ENCODE measurements at places on chromosomes 2 and 18. TPM values are rescaled to one million over a fixed set of nuclear protein-coding genes. Genes with fewer than 3 reads are reported as not detected.

DNA sequence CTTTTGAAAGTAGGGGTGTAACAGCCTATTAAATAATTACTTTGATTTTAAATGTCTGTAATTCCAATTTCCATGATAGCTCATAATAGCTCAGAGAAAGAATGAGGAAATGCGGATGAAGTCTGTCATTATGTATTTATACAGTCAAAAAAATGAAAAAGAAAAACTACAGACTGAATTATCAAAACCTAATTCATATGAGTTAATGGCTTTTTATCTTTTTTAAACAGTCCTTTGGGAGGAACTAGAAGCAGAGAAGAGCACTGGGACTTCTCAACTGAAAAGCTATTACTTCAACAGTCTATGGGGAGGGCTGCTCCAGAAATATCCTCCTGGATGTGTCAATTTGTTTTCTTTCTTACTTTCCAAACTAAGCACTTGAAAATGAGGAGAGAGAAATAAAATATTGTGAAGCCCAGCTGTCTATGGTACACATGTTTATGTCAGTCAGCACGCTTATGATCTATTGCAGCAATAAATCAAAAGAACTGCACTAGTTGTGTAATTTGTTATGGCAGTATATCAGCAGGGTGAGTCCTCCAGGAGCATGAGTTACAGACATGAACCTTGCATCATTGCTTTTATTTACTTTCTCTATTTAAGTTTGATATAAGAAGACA is 1550.2 kb downstream of the LRP1B start:
- no peak for DNase-seq

- peak; percentile 66 for DNase-seq
Observed at GRCh38 chr2:25673300-25674076, at the start of gene DTNB. Gene DTNB, minus strand, starts transcription at chr2:25673577. Its CDS starts 20,917 bp downstream, at chr2:25652660.

- no peak for DNase-seq
Observed at GRCh38 chr2:17156086-17156485, 362.2 kb downstream of the RAD51AP2 start.

- no peak for DNase-seq
Observed at GRCh38 chr2:238498691-238499295, 72.1 kb downstream of the ASB1 start.

DNA sequence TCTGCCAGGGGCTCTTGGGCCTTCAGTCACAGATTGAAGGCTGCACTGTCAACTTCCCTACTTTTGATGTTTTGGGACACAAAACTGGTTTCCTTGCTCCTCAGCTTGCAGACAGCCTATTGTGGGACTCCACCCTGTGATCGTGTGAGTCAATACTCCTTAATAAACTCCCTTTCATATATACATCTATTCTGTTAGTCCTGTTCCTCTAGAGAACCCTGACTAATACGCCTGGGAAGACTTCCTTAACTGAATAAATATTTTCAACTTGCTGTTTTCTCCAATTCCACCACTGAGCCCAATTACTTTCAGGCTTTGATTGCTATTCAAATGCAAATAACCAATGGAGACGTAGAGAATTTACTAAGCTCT is 61.4 kb upstream of the CCDC195 start:
- no peak for DNase-seq

DNA sequence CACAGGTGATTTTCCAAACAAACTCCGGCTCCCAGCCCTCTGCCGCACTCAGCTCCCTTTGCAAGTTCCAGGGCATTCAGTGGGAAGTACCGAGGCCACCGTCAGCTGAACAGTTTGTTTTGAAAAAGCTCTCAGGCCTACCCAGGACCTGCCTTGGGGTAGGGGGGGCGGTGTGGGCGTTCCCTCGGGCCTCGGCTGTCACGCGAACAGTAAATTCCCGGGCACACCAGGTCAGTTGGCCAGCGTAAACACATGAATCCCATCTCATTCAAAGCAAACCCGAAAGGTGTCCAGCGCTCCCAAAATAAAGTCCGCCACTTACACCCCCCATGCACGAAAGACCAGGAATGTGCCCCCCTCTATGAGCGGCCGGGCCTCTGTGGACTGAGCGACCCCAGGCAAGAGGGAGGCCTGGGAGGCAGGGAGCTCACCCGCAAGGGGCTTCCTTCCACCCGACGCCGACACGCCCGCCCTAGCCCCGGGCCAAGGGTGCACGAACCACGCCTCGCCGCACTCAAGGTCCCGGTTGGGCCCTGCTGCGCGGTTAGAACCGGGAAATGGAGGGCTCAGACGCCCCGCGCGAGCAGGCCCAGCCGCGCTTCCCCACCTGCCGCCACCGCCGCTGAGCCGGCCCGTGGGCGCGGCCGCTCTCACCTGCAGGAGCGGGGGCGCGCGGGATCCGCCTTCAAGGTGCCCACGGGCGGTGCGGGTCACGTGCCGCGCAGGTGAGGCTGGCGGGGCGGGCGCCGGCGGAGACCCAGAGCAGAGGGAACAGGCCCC is at the start of gene WDSUB1:
Gene WDSUB1, minus strand, starts transcription at position 775 of the 780 bp plus-strand sequence. CDS start 3,634 bp downstream, outside the sequence.
- peak; percentile 51 for DNase-seq

GRCh38 chr18:79884294-79884962 is 67.0 kb downstream of the SLC66A2 start:
- DNase-seq = no peak

DNA sequence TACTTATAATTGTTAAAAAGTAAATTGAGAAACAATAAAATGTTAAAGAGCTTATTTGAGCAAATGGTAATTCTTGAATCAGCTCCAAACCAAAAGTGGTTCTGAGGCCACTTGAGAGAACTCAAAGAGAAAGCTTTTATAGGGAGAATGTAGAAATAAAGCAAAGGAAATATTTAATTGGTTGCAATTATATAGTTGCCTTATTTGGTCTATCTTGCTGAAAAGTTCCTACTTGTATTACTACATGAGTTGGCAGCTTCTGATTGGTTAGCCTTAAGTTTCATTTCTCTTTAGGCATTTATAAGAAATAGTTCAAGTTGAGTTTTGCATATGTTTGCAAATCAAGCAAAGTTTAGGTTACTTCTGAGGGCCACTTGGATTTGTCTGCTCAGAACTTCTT is 38.1 kb downstream of the SCN2A start:
- no peak for DNase-seq

GRCh38 chr2:160941290-160941846 is 218.9 kb upstream of the TANK start:
- DNase-seq = no peak

GRCh38 chr2:199659207-199659606 is 191.8 kb downstream of the FTCDNL1 start:
- DNase-seq = peak; percentile 27

GRCh38 chr2:223784221-223784772 is 53.1 kb downstream of the AP1S3 start:
- DNase-seq = no peak

DNA sequence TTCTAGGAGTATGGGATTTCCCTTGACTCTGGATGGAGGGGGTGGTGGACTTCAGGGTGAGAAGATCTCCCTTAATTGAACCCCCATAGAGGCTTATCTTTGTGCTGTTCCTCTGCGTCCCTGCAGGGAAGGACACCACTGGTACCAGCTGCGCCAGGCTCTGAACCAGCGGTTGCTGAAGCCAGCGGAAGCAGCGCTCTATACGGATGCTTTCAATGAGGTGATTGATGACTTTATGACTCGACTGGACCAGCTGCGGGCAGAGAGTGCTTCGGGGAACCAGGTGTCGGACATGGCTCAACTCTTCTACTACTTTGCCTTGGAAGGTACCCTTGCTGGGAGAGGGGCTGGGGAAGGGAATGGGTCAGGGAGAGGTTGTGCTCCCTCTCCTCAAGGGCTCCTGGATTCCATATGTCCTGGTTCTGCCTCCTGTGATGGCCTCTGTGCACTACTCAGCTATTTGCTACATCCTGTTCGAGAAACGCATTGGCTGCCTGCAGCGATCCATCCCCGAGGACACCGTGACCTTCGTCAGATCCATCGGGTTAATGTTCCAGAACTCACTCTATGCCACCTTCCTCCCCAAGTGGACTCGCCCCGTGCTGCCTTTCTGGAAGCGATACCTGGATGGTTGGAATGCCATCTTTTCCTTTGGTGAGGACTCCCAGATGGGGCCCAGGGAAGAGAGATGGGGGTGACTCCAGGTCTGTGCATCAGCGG is 19.3 kb downstream of the PRKAG3 start:
- DNase-seq = no peak

DNA sequence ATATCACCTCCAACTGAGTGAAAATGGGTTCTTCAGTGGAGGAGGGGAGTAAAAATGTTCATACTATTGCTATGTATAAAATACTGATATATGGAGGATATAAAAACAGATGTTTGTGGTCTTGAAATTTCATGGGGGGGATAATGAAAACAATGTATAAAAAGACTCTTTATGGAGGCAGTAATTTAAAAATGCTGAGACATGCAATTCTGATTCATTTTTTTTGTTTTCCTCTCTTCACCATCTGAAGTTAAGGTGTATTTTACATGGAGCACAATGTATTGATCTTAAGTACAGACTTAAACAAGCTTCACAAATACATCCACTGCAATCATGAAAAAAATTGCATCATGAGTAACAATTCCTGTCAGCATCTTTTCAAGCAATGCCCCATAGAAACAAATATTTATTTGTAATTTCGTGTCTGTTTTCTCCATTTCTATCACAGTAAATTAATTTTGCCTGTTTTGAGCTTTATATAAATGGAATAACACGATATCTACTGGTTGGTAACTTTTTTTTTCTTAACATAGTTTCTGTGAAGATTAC is 393.2 kb upstream of the ZNF804A start:
- no peak for DNase-seq

DNA sequence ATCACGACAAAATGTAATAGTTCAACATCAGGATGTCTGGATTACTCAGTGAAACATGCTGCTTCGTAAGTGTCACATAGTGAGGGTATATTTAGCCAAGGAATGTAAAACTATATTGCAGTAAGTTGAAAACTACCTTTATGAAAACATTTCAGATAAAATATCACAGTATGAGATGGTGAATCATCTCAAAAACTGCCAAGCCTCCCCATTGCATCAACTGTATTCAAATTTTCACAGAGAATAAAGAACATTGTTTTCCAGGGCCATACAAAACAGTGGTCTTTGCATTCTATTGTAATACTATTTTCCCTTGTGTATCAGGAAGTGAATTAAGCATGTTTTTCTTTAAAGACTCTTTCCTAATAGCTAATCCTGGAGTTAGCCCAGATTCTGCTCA is 47.6 kb upstream of the MSTN start:
- DNase-seq = no peak

DNA sequence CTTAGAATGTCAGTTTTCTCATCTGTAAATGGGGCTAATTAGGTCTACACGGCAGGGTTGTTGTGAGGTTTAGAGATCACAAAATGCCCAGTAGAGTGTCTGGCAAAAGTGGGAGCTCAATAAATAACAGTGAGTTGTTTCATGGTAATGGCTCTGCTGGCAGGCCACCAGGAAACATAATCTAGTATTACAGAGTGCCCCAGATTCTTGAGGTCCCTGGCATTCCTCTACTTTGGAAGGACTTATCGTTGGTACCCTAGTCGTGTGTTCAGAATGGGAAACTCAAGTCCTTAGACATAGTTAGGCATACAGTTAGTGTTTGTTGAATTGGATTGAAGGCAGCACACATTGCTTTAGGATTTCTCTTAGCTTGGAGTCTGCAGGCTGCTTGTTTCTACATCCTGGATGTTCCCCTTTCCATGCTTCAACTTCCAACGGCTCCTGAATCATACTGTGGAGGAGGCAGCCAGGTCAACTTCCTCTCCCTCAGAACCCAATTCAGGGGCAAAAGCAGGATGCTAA is 161.5 kb upstream of the FOSL2 start:
- no peak for DNase-seq

- no peak for DNase-seq
Observed at GRCh38 chr2:105712166-105712915, 32.4 kb upstream of the NCK2 start.

- no peak for DNase-seq
Observed at GRCh38 chr18:44871771-44872170, 191.1 kb downstream of the SETBP1 start.

GRCh38 chr2:237073552-237073951 is 12.1 kb upstream of the COPS8 start:
- DNase-seq = no peak

GRCh38 chr2:127069003-127069402 is 38.0 kb downstream of the BIN1 start:
- no peak for DNase-seq

- no peak for DNase-seq
Observed at GRCh38 chr2:220279372-220279771, 651.9 kb downstream of the SLC4A3 start.

DNA sequence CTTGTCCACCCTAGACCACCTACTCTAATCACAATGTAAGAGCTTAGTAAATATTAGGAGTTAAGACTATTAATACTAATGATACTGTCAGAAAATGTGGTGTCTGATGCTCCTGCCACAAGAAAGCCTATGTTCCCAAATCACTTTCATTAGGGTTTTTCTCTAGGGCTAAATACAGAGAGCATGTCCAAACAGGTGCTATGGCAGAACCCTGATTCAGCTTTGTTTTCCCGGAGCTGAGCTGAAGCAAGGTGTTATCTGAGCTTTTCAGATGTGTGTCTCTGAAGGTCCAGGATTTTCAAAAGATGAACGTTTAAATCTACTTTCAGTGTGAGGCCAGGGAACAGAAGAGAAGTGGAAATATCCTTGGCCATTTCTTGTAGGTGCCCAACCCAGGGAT is 40.6 kb downstream of the CPO start:
- DNase-seq = no peak

GRCh38 chr2:24365051-24365450 is 4.7 kb upstream of the ITSN2 start:
- DNase-seq = peak; percentile 38

DNA sequence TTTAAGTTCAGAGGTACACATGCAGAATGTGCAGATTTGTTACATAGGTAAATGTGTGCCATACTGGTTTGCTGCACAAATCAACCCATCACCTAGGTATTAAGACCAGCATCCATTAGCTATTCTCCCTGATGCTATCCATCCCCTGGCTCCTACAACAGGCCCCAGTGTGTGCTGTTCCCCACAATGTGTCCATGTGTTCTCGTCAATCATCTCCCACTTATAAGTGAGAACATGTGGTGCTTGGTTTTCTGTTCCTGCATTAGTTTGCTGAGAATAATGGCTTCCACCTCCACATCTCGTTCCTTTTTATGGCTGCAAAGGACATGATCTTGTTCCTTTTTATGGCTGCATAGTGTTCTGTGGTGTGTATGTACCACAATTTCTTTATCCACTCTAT is 75.8 kb downstream of the SUCLG1 start:
- DNase-seq = no peak

REG3A gene
- not detected for polyA plus RNA-seq

ERFE gene
- 13.7 TPM for polyA plus RNA-seq

FBLN7 gene
- polyA plus RNA-seq = 12.2 TPM

COLEC11 gene
- 0.41 TPM for polyA plus RNA-seq

RAPGEF4 gene
- polyA plus RNA-seq = 2.7 TPM

POTEJ gene
- not detected for polyA plus RNA-seq

CNGA3 gene
- polyA plus RNA-seq = 0.92 TPM

ALPP gene
- not detected for polyA plus RNA-seq

GATA6 gene
- polyA plus RNA-seq = 0.99 TPM

NT5C1B gene
- 0.66 TPM for polyA plus RNA-seq

VWA3B gene
- polyA plus RNA-seq = 0.52 TPM

ANTXR1 gene
- 153 TPM for polyA plus RNA-seq

CHRND gene
- 134 TPM for polyA plus RNA-seq

ZAP70 gene
- polyA plus RNA-seq = 7.7 TPM

SPDYA gene
- 2.1 TPM for polyA plus RNA-seq

HTRA2 gene
- 27.2 TPM for polyA plus RNA-seq

OTOF gene
- 18.4 TPM for polyA plus RNA-seq
